ENCODE measurements at places on chromosomes 2 and 18. TPM values are rescaled to one million over a fixed set of nuclear protein-coding genes. Genes with fewer than 3 reads are reported as not detected.

THSD7B gene
- not detected for total RNA-seq

ZNF396 gene
- 0.13 TPM for total RNA-seq

EML6 gene
- total RNA-seq = 0.63 TPM

GRCh38 chr2:144510294-144510991, 9.5 kb downstream of the ZEB2 start:
- peak overlapping the region; percentile 60 for H3K4me3 ChIP-seq
- H3K27ac ChIP-seq = peak overlapping the region; percentile 99
- H3K4me1 ChIP-seq = peaks cover 95% of the 10 kb centered on the region
- peak; percentile 80 for DNase-seq
- H3K27me3 ChIP-seq = no peaks in the 10 kb centered on the region

GRCh38 chr2:28276807-28277206, 115.9 kb upstream of the FOSL2 start:
- DNase-seq = peak; percentile 34
- H3K4me3 ChIP-seq = no peak overlapping the region
- no peaks in the 10 kb centered on the region for H3K27me3 ChIP-seq
- peak overlapping the region; percentile 74 for H3K27ac ChIP-seq

DNA sequence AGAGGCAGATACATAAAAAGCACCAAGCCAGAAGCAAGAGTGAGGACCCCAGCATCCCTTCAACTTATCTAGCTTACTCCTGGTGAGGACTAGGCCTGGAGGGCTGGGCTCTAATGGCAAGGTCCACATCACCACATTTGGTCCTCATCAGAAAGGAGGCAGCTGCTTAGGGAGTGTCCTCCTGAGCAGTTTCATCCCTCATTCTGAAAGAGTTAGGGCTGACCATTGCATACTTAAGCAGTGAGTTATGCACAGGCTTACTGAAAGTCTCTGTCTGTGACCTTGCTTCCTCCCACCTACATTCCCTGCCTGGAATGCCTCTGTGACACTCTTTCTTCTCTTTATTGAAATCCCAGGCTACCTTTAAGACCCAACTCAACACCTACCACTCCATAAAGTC, 301.8 kb upstream of the ACVR2A start:
- DNase-seq = peak; percentile 77
- H3K36me3 ChIP-seq = no peaks in the 10 kb centered on the region
- no peak overlapping the region for H3K4me3 ChIP-seq
- H3K27ac ChIP-seq = peak overlapping the region; percentile 58

GRCh38 chr2:168172071-168172470, 75.3 kb downstream of the STK39 start:
- H3K4me1 ChIP-seq = peaks cover 5% of the 10 kb centered on the region
- no peaks in the 10 kb centered on the region for H3K36me3 ChIP-seq
- no peaks in the 10 kb centered on the region for H3K27me3 ChIP-seq
- H3K4me3 ChIP-seq = no peak overlapping the region

DNA sequence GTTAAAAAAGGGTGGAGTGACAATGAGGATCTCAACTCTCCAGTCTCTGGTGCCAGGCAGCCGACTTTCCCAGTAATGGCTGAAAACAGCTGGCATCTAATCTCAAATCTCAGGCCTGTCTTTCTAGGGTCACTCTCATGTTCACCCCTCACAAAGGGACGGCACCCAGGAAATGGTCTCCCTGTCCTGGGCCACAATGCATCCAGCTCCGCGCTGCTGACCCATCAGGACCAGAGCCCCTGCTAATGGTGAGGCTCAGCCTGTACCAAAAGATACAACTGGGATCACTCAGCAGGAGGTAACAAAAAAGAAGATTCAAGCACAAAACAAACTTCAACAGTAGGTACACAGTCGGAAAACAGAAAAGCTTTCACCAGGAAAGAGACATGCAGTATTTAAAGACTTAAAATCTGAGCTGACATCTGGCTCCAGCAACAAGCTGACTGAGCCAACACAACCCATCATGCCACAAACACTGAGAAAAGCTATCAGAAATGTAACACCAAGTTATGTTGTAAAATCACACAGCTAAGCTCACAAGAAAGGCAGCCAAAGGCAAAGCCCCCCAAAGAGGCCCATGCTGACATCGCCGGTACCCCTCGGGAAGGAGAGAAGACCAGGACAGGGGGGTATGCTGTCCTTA, 13.6 kb upstream of the KIDINS220 start:
- peaks cover 5% of the 10 kb centered on the region for H3K4me1 ChIP-seq
- DNase-seq = no peak
- no peaks in the 10 kb centered on the region for H3K27me3 ChIP-seq
- no peak overlapping the region for H3K27ac ChIP-seq

DNA sequence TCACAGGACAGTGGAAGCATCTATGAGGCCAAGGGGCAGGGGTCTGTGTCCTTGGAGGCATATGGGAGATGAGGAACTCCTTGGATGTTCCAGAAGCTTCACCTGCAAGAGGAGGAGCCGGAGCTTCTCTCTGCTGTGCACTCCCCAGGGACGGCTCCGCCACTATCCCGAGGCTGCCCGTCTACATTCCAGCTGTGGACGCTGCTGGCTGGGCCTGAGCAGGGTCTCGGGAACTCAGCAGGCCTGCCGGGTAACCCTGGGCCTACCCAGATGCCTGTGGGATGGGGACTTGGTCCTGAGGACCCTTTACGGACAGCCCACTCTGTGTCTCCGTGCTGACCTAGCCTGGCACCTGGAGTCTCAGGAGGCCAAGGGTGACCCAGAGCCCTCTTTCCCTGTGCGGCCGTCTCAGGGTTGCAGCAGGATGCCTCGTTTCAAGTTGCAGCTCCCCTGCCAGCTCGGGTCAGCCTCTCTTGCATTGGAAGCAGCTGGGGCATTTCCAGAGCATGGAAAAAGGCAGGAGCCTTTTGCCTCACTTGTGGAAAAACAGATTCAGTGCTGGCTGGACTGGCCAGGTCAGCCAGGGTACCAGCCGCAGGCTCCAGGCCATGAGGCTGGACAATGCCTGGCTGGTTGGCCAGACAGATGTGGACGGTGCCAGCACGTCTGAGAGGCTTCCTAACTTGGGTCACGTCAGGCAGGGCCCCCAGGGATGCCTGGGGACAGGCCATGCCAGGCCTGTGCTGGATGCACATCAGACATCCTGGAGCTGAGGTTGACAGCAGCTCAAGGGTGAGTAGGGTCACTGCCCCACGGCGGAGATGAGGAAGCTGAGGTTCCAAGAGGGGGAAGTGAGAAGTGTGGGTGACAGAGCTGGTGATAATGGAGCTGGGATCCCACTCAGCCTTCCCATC, 41.5 kb downstream of the SCTR start:
- H3K27ac ChIP-seq = no peak overlapping the region
- H3K4me1 ChIP-seq = peaks cover 14% of the 10 kb centered on the region
- DNase-seq = peak; percentile 10
- H3K4me3 ChIP-seq = no peak overlapping the region
- H3K36me3 ChIP-seq = no peaks in the 10 kb centered on the region
- H3K27me3 ChIP-seq = 0 out of 2 replicates have a peak, but pooled peaks cover 10% of the 10 kb centered on the region

- no peaks in the 10 kb centered on the region for H3K36me3 ChIP-seq
- no peak overlapping the region for H3K27ac ChIP-seq
- no peaks in the 10 kb centered on the region for H3K4me1 ChIP-seq
- no peak overlapping the region for H3K4me3 ChIP-seq
Observed at GRCh38 chr2:236271851-236272250, 7.6 kb upstream of the ASB18 start.

DNA sequence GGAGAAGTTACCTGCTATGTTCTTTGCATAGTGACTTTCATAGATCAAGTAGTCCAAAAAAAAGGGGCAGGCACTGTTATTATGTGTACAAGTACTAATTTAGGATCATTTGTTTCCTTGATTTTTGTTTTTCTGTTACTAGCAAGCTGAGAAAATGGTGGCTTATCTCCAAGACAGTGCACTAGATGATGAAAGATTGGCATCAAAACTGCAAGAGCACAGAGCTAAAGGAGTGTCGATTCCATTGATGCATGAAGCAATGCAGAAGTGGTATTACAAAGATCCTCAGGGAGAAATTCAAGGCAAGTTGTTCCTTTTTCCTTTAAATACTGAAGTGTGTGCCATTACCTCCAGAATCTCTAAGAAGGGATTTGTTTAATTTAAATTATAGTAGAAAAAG, 19.6 kb upstream of the KCNJ13 start:
- H3K4me3 ChIP-seq = no peak overlapping the region
- peaks cover 59% of the 10 kb centered on the region for H3K36me3 ChIP-seq

- no peak for DNase-seq
- H3K4me1 ChIP-seq = no peaks in the 10 kb centered on the region
- no peak overlapping the region for H3K4me3 ChIP-seq
- no peaks in the 10 kb centered on the region for H3K36me3 ChIP-seq
Observed at GRCh38 chr18:34752056-34752455, 42.0 kb downstream of the DTNA start.

All from GM23248 (cell line).